Right ventricle myocardium inferior (tissue), 1 donor: ENCODE measurements at places on chromosomes 13 and 19.
A peak's percentile ranks its signal among the peaks of the same experiment; 100 is the strongest.

DNA sequence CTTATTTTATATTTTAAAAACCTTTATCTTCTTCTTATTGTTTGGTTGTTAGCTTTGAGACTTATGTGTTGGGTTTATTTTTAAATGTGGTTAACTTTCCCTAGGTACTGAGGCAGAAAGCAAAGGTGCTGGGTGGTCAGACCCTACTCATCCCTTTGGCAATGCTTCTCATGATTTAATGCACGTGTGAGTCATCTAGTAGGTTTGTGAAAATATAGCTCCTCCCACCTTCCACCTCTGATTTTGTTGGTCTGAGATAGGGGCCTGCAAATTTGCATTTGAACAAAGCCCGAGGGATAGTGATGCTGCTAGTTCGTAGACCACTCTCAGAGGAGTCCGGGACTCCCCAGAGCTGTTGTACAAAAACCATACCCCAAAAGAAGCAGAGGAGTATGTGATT, 771.3 kb upstream of the ARGLU1 start:
- no peak for DNase-seq

DNA sequence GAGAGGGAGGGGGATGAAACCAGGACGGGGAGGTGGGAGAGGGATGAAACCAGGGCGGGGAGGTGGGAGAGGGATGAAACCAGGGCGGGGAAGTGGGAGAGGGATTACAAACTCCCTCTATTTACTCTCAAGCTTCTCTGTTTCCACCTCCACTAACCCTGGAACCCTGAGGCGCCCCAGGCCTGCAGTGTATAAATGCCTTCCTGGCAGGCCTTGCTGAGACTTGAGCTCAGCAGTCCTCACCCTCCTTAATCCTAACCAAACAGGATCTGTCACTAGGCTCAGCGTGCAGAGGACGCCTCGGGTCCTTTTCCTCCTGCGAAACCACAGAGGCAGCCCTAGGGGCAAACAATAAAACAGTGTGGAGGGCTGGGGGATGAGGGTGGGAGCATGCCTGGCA, 32.1 kb upstream of the OR1M1 start:
- DNase-seq, result no peak

DNA sequence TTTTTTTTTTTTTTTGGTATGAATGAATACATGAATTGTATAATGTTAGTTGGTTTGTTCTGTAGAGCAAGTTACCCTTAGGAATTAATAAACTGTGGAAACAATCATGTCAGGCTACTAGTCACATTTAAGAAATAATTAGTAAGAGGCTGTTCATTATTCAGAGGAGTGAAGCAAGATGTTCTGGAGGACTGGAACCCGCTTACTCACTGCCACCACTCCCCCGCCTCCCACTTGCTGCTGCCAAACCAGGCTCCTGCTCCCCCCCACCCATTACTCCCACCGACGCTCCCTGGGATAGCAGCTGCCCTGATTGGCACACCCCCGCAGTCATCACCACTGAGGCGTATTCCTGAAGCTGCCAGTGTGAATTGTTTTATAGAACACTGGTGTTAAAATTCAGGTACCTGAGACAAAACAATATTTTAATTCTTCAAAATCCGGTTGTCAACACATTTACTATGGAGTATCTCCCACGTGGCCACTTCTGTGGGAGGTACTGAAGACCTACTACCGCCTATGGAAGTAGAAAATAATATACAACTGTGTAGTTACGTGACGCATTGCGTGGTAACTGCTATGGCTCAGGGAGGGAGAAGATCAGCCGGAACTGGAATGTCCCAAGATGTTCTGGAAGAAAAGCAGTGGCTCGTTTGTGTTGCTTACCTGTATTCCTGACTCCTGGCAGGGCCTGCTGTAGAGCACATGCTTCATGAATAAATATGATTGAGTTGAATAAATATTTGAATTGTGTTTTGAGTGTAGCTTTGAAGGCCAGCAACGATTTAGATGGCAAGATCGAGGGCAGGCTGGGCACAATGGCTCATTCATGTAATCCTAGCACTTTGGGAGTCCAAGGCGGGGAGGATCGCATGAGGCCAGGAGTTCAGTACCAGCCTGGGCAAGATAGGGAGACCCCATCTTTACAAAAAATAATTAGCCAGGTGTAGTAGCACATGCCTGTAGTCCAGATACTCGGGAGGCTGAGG, 1.7 kb downstream of the DPY19L3 start:
- no peak for DNase-seq

GRCh38 chr19:5154129-5154798, 185.4 kb downstream of the KDM4B start:
- peak; percentile 67 for DNase-seq

DNA sequence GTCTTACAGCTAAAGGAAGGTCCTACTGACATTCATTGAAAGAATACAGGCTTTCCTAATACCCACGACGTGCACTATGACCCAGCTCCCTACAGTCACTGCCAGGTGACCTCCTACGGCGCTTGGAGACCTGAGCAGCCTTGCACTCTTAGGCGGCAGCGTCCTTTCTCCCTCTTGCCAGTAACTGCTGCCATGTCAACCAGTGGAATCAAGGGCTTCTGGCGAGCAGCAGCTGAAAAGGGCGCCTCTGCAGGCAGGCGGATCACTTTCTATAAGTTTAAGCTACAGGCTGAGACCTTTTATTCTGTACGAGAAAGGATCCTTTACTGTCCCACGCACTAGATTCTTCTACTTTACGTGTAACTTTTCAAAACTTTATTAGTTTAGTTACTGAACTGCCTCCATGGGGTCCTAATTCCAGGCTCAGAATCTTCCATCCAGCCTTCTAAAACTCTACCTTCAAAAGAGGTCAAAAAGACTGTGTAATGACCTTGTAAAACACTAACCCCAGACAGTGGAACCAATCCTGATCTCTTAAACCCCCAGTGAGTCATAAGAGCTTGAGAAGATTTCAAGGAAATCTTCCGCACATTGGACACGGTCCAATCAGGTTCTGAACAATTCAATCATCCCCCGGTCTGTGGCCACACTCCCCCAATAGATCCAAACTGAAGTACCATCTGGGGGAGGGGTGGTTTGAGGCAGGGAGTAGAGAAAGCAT, 1.9 kb downstream of the KCTD12 start:
- peak; percentile 33 for DNase-seq
